ENCODE measurements at places on chromosomes 4 and X.
A peak's percentile ranks its signal among the peaks of the same experiment; 100 is the strongest.

GRCh38 chr4:1410491-1411325, 4.5 kb upstream of the NKX1-1 start:
- peak; percentile 84 for DNase-seq

DNA sequence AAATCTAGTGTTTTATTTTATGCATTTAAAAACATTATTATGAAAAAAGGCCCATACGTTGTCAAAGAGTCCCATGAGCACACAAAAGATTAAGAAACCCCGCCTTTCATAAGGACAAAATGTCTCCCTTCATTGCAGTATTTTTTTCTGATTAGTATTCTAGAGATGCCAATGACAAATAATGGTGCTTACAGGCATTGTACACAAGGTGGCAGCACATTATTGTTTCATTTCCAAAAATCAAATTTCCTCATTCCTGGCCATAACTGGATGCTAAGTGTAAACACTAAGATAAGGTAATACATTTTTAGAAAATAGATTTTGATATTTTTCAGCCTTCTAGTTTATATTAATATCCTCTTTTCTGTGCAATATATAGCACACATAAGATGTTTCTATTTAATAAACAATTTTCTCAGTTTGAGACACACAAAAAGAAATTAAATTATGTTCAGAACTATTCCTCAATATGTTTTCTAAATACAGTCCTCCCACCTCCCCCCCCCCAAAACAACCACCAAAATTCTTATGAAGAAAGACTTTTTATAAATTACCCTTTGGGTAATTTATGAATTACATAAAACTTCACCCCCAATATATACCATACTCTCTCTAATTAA, 47.7 kb downstream of the TIGD2 start:
- DNase-seq: peak; percentile 49

- peak; percentile 30 for DNase-seq
Observed at GRCh38 chr4:153152501-153153338, 51.5 kb upstream of the TRIM2 start.

DNA sequence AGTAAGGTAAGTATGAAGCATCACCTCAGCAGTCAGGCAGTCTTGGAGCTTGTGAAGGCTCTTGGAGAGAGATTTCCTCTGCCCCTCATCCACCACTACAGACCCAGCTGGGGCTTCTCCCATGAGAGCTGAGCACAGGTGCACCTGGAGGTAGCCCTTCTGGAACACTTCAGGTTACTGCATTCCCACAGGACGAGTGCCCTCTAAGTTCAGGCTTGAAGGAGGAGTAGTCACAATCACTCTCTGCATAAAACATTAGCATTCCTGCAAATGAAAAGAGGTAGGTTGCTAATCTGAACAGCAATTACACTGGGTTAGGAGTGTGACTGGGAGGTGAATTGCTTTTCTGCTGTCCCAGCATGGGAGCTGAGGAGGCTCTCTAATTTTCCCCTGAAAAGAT, 308.8 kb downstream of the TEX13C start:
- no peak for DNase-seq

DNA sequence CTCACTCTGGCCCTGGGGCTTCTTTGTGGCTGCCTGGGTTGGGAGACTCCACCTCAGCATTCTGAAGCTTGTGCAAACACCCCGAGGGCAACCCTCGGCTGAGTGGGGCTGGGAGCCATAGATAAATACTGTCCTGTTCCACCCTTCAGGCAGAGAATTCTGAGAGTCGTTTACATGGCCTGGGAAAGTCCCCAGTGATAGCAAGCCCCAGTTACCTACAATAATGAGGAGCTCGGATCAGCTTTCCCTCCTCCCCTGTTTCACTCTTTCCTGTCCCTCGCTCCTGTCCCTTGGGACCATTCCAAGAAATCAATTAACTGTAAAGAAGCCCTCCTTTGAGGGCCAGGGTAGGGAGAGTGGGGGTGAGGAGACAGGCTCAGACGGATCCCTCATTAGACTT, 31.6 kb upstream of the DDX3X start:
- no peak for DNase-seq

DNA sequence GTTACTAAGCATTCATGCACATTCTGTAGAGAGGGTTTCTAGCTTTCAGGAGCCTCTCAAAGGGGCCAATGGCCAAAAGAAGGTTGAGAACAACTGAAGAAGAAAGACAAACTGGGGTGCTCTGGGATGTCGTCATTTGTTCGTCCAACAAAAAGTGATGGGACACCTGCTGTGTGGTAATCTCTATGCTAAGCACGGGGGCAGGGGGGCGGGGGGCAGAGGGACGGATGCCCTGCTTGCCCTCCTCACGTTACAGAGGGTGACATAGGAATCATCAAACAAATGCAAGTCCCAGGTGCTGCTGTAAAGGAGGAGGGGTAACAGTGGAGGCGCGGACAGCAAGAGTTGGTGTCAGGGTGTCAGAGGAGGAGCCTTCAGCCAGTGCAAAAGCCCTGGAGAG, 12.8 kb upstream of the CRMP1 start:
- no peak for DNase-seq

DNA sequence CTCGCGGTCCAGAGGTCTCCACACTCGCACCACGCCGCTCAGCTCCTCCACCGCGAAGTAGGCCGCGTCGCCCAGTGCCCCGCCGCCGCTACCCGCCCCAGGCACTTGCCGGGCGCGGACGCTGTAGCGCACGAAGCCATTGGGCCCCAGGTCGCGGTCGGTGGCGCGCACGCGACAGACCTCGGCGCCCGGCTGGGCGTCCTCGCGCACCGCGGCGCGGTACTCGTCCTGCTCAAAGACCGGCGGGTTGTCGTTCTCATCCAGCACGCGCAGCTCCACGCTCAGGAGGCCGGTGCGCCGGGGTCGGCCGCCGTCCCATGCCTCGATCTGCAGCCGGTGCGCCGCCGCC, 1.4 kb downstream of the DCHS2 start:
- no peak for DNase-seq

GRCh38 chrX:964831-965416, 247.5 kb downstream of the CRLF2 start:
- no peak for DNase-seq

All from AG20443 (cell line).